ENCODE measurements at places on chromosomes 7 and 10. TPM values are rescaled to one million over a fixed set of nuclear protein-coding genes. Genes with fewer than 3 reads are reported as not detected.
A peak's percentile ranks its signal among the peaks of the same experiment; 100 is the strongest.

DYDC1 gene
- not detected for total RNA-seq

DNA sequence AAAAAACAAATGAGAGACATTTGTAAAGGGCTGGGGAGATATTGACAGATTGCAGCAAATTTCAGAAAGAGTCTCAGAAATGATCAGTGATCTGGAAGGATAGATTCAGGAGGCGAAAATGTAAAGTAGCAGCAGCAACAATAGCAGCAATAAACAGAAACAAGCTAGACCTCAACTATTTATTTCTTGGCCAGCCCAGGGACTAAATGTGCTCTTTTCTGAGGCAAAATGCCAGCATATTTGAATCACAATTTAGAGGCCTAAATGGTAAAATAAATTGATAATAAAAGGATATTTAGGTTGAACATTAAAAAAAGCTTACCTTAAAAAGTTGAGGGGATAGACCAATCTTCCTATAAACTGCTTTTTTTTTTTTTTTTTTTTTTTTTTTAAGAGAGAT, 134.6 kb upstream of the ITGB1 start:
- no peak for DNase-seq

PKD1L1 gene
- not detected for total RNA-seq

- DNase-seq = peak; percentile 40
Observed at GRCh38 chr10:114310346-114310745, 71.3 kb downstream of the VWA2 start.

DNA sequence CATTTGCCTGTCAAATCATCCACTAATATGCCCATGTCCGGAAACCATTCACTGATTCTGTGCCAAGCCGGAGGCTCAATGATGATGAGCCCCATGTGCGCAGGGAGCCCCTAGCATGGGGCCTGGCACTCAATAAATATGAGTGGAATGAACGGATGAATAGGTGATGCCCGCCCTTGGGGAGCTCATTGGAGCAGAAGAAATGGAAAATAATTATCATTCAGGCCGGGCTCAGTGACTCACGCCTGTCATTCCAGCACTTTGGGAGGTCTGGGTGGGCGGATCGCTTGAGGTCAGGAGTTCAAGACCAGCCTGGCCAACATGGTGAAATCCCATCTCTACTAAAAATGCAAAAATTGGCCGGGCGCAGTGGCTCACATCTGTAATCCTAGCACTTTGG, 11.0 kb downstream of the RHBDD2 start:
- DNase-seq = no peak

CDHR3 gene
- total RNA-seq = 6.5 TPM

GRCh38 chr10:73590881-73591799, at the start of gene USP54:
Gene USP54, minus strand, starts transcription at chr10:73591342. Its CDS starts 15,684 bp downstream, at chr10:73575658.
- DNase-seq = no peak

DNA sequence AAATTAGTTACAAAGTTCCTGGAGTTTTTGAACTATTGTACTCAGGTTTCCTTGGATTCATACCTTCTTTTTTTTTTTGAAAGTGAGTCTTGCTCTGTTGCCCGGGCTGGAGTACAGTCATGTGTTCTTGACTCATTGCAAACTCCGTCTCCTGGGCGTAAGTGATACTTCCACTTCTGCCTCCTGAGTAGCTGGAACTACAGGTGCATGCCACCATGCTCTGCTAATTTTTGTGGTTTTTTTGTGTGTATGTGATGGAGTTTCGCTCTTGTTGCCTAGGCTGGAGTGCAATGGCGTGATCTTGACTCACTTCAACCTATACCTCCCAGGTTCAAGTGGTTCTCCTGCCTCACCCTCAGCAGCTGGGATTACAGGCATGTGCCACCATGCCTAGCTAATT, 22.3 kb downstream of the MCM10 start:
- DNase-seq = no peak

DNA sequence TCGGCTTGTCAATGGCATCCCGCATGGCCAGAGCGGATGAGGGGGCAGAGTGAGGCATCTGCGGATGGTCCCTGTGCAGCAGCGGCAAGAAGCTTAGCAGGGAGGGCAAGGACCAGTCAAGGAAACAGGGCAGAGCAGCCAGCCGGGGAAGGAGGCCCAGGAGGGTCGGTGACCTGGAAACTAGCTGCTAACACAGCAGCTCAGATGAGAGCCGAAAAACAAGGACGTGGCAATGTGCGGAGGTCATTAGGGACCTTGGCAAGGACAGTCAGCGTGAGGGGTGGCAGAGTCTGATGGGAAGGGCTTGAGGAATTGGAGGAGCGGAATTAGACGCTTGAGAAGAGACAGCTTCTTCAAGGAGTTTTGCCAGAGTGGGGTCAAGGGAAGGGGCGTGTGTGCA, 20.1 kb upstream of the SH2B2 start:
- DNase-seq = no peak

PRKAR2B gene
- total RNA-seq = 4.2 TPM

DNA sequence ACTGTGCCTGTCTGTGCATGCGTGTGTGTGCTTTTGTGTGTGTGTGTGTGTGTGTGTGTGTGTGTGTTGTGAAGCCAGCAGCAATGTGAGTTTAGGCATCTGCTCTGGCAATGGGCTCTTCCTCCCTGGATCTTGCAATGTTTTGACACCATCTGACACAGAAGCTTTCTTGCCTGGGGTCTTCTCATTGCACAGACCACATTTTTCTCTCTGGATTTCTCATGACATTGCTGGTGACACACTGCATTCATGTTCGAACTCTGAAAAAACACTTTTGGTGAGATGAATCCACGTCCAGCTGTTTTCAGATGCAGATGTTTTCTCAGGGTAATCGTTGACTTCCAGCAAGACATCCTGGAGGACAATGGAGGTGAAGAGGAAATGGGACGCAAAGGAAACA, 63.0 kb upstream of the FZD8 start:
- DNase-seq = no peak

SLC29A3 gene
- 2.8 TPM for total RNA-seq

- no peak for DNase-seq
Observed at GRCh38 chr10:31278279-31278941, 40.6 kb upstream of the ZEB1 start.

PBLD gene
- total RNA-seq = 4.0 TPM

LRRC17 gene
- total RNA-seq = 4.5 TPM

DNA sequence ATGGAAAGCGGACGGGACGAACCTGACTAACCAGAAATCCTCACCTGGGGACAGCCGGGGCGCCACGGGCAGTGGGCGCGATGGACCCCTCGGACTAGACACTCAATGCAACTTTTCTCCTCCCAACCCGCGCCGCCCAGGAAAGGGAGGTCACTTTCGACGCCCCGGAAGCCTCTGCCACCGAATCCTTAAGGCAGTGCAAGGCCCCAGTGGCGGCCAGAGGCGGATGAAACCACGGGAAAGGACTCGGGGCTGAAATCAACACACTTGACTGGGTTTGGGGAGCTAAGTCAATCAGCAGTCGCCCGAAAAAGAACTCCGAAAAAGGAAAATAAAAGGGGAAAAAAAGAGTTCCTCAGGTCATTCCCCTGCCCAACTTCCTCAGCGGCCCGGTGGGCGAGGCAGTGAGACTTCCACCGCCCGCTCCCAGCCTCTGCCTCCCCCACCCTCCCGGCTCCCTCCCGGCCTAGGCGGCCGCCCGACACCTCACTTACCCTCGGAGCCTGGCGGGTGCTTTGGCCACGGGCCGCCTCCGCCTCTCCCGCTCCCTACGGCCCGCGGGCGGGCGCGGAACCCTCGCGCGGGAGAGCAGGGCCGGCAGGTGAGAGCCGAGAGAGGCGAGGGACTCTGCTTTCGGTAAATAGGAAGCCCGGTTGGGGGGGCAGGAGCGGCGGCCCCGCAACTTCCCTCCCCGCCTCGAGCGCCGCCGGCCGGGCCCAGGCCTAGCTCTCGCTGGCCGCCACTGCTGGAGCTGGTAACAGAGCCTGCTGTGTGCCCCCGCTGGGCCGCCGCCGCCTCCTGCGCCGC, 518 bp downstream of the WAPL start:
- peak; percentile 85 for DNase-seq

- DNase-seq = peak; percentile 13
Observed at GRCh38 chr10:43946445-43946844, 297.8 kb upstream of the ZNF32 start.

KLF14 gene
- not detected for total RNA-seq

CFAP58 gene
- total RNA-seq = 0.13 TPM

HOXA5 gene
- total RNA-seq = 16.3 TPM

SCIN gene
- 3.5 TPM for total RNA-seq

CALCR gene
- total RNA-seq = not detected

GRCh38 chr7:133512560-133512959, 259.7 kb downstream of the EXOC4 start:
- DNase-seq = no peak

DNA sequence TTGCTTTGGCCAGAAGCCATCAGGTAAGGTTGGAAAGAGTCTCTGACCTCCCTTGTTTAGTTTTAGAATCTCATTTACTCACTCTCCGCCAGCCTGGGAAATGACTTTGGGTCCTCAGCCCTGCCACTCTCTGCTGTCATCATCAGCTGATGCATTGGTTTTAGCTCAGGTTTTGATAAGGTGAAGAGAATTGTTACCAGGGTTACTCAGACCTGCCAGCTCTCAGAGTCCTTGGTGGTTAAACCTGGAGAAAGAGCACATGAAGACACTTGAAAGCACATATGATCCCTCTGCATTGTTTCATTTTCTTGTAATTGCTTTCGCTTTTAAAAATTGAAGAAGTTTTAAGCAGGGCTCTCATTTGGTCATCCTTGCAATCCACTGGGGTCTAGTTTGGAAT, 4.0 kb upstream of the CROT start:
- DNase-seq = no peak

DNA sequence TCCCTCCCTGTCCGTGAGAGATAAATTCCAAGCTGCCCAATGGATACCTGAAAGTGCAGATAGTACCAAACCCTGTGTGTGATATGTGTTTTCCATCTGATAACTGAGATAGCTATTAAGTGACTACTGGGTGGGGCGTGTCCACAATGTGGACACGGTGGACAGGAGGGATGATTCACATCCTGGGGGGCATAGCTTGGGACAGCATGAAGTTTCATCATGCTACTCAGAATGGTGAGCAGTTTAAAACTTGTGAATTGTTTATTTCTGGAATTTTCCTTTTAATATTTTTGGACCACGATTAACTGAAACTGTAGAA, 158.6 kb downstream of the CREB5 start:
- DNase-seq = no peak

- DNase-seq = no peak
Observed at GRCh38 chr7:146874722-146875121, 758.1 kb downstream of the CNTNAP2 start.

CYP2C9 gene
- total RNA-seq = 2.9 TPM

SUN3 gene
- not detected for total RNA-seq

DNA sequence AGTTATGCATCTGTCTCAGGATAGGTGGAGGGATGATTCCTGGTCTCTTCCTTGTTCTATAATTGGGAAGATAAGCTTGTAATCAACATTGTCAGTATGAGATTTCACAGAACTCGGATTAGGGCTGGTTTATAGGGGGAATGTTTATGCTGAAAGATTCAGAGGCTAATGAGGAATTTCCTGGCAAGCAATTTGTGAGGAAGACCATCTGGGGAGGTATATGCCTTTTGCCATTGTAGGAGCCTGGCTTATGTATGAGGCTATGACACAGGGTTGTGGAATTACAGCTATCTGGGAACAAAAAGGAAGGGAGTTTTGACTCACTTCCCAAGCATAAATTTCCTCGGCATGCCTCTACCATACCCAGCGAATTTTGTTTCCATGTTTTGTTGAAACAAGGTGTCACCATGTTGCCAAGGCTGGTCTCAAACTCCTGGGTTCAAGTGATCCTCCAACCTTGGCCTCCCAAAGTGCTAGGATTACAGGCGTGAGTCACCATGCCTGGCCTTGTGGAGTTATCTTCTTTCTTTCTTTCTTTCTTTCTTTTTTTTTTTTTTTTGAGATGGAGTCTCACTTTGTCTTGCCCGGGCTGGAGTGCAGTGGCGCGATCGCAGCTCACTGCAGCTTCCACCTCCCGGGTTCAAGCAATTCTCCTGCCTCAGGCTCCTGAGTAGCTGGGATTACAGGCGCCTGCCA, 1.6 kb upstream of the COPS6 start:
- DNase-seq = no peak

GRCh38 chr7:29035044-29035740, 77.1 kb upstream of the TRIL start:
- no peak for DNase-seq

GRCh38 chr10:86104611-86105145, 261.9 kb downstream of the GRID1 start:
- no peak for DNase-seq

- no peak for DNase-seq
Observed at GRCh38 chr10:95315509-95315908, 24.7 kb upstream of the PDLIM1 start.

DNA sequence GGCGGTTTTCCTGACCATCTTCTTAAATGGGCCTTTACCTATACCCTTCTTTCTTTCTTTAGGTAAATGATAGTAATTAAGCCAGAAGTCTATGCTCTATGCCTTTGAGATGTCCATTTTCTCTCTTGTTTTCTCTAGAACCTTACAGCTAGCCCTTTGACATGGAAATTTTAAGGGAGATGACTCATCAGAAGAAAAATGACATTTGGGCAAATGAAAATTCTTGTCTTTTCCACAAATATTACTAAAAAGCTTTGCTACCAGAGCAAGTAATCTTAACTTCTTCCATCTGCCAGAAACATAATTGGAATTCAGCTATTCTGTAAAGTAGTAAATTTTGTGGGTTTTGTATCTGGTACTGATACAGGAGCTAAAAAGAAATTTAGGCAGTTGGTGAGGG, 59.5 kb downstream of the CCDC3 start:
- DNase-seq = no peak

DNA sequence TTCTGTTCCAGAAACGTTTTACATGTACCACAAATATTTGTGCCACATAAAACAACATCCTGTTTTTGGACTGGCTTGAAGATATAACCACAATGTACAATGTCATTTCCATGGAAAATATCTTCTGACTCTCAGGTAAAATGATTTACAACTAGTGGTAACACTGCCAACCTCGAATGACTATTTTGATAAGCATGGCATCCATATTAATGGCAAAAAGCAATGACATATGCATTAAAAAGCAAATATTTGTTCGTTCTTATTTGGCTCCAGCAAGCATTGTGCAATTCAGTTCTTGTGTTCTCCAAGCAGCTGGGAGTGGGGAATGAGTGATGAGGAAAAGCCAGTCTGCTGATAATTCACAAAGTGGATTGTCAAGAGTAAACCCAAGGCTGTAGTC, 289.0 kb downstream of the PLXDC2 start:
- DNase-seq = no peak

GRCh38 chr7:143362131-143363015, at the start of gene FAM131B:
Gene FAM131B, minus strand, starts transcription at chr7:143362713. Its CDS starts 110 bp downstream, at chr7:143362603.
- DNase-seq = no peak

DNA sequence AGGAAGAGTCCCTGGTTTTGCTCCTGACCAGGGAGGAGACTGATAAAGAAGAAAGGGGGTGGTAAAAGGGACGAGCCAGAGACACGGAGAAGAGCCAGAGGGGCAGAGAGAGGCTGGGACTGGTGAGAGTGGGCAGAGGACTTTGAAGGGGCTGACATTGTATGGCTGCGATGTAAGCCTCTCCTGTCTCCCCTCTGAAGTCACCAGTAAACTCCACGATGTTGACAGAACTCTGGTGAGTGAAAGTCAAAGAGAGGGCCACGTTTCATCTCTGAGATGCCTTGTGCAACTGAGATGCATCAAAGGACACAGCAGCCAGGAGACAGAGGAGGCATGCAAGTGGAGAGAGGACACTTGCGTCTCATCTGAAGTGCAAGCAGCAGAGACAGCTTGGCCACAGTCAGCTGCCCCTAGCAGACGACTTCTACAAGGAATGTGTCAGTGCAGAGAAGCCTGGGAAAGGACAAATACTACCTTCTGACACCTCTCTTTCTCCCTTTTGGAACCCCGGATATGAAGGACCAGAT, 54.3 kb downstream of the SMKR1 start:
- DNase-seq = no peak
